Left kidney (tissue), 8 donors: ENCODE measurements at places on chromosomes 7 and 10. TPM values are rescaled to one million over a fixed set of nuclear protein-coding genes. Genes with fewer than 3 reads are reported as not detected.

The ADAM12 gene
- 26.4 TPM for polyA plus RNA-seq

DNA sequence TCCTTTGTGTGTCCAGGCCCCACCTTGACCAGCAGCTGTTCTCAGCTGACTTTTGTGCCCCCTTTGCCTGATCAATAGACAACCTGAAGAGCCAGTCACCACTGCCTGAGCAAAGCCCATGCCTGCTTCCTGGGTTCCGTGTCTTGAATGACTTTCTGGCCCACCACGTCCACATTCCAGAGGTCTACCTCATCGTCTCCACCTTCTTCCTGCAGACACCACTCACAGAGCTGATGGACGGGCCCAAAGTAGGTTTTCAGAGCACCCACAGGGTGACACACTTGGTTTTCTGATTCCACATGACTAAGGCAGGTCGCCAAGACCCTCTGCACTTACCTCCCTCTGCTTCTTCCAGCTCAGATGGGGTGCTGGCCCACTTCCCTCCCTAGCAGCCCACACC, 126.8 kb downstream of the WDFY4 start:
- DNase-seq = no peak

DNA sequence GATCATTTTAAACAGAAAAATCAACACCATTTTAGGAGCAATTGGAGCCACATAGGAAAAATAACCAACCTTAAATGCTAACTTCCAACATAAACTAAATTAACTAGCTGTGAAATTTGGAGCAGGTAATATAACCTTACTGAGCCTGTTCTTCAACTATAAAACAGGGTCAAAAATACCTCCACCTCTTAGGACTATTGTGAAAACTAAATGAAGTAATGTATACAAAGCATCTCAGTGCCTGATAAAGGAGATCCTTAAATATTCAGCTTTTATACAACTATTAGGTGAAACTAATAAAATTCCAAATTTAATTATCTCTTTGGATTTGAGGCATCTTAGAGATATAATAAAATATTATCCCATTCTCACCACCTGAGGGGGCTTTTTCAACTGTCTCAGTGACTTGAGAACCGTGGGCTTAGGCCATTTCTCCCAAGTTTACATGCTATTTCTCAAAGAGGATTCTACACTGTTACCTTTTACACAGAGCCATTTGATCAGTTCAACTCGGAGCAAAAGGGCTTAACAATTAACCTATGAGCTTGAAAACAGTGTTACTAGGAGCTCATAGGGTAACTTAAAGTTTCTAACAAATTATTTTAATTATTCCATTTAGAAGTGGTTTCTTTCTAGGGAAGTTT, 165.0 kb upstream of the ASAH2 start:
- DNase-seq = no peak

DNA sequence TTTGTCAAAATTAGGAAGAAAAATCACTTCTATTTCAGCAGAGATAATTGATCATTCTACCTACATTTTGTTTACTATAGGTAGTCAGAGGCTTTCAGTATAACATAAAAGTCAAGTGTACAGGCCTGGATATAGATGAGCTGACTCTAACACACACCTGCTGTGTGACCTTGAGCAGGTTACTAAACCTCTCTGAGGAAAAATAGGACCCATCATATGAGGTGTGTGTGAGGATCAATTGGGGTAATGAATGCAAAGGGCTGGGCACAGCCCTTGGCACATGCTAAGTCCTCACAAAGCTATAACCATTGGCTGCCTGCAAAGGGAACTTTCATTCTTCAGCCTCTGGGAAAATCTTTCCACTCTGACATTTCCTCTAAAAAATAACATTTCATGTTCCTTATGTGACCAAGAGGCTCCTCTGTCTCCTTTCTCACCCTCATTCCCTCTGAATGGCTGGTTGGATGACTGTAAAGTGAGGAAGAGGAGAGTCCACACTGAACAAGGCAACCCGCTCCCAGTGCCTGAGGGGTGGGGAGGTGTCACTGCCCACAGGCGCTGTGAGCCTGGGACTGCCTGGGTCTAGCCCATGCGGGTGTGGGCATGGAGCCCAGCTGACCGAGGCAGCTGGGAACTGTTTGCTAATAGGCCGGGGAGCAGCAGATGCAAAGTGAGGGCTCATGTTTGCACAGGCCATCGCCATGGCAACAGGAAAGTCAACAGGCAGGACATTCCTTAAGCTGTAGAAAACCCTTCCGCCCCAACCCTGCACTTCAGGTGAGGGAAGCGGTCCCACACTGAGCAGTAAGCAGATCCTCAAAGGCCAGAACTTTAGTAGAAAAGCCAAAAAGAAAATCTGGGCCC, 36.8 kb downstream of the MYOF start:
- peak; percentile 98 for DNase-seq

- DNase-seq = no peak
Observed at GRCh38 chr7:66296557-66296956, 91.4 kb downstream of the TPST1 start.

The DCLRE1A gene
- 17.9 TPM for polyA plus RNA-seq

DNA sequence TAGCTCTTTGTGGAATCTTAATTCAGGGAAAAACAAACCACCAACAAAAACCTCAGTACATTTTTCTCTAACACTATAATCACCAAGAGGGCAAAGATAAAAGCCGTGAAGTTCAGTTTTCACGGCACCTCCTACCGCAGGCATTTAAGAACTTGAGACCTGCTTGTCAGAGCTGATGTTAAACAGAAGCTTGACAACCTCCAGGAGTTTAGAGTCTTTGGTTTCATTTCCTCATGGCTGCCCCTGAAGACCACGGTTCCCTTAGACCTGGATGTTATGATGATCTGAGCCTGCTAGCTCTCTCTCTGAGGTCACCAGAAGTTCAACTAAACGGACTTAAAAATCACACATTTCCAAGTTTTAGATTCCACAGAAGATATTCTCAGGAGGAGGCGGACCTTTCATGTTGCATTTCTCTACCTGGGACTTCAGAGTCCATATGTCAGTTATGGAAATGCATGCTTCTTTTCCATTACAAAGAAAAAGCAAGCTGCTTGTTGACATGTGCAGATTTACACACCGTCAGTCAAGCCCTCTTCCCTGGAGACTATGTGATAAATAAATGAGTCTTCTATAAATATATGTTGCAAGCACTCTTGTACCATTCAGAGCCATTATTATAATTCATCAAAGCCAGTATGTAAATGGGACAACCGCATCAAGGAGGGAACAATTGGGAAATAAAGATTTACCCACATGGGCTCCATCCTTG, 258.0 kb downstream of the GFRA1 start:
- DNase-seq = peak; percentile 69

DNA sequence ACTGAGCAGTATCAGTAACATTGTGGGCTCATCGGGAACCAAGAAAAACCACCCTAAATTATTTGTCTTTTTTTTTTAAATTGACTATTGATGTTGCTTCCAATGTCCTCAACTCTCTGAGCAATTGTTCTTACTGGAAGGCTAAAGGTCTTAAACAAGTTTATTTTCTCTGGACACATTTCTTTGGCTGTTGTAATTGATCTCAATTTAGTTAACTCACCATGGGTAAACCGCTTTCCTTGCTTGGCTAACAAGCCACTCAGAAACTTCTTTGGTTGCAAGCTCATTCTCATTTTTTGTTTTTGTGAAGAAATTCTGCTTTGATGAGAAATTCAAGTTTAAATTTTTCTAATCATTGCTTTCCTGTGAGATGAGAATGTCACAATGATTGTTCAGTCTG, 25.5 kb downstream of the CCDC71L start:
- no peak for DNase-seq

DNA sequence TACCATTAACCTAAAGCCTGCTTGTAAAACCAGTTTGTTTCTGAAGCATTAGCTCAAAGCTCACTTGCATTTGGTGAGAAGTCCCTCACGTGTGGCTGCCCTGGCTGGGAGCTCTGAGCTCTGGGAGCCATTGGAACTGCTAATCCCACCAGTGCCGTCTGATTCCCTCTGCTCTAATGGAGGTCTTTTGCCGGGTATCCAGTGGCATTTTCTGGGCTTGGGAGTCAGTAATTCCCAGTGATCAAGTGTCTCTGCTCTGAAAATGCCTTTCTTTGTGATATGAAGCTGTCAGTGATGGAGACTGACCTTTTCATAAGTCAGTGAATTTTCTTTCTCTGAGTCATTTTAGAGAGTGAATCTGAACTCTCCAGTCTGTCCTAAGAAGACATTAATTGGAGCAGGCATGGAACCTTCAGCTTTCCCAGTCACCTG, 36.9 kb upstream of the FAM20C start:
- DNase-seq = no peak

The TRIM50 gene
- 0.32 TPM for polyA plus RNA-seq

The SPDYE9 gene
- polyA plus RNA-seq = 1.5 TPM

- no peak for DNase-seq
Observed at GRCh38 chr10:44811072-44811471, 100.1 kb upstream of the TMEM72 start.

- no peak for DNase-seq
Observed at GRCh38 chr7:22610263-22610662, 110.3 kb upstream of the STEAP1B start.

The DNA2 gene
- 21.8 TPM for polyA plus RNA-seq

GRCh38 chr7:27174874-27175625, 930 bp upstream of the HOXA10 start:
- no peak for DNase-seq

GRCh38 chr7:106062521-106062931, 49.6 kb downstream of the SYPL1 start:
- no peak for DNase-seq

The ADRB1 gene
- polyA plus RNA-seq = 0.12 TPM

DNA sequence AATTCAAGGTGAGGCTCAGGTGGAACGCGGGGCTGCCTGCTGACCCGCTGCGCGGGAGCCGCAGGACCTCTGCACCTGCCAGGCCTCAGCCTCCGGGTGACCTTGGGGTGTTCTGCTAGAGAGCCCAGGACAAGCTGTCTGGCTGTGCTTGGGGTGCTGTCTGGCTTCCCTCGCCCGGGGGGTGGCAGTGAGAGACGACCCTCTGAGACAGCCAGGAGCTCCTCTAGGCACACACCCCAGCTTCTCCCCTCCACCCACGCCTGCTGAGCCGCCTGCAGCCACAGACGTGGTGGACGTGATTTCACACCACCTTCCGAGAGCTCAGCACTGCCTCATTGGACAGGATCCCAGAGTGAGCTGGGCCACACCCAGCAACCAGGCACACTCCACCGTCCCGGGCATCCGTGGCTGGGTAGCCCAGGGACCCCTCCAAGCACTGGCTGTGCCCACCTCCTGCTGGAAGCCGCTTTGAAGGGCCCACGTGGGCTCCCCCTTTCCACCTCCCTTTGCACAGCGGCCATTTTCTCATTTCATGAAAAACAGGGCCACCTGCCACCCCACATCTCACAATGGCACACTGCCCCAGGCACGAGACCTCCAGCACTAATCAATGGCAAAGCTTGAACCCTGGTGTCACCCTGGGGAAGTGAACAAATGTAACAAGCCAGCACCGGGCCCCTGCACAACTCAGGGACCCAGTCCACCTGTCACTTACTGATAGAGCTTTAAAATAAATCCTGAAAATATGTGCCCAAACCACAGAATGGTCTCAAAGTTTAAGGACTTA, 35.0 kb downstream of the ZFAND2A start:
- DNase-seq = no peak

DNA sequence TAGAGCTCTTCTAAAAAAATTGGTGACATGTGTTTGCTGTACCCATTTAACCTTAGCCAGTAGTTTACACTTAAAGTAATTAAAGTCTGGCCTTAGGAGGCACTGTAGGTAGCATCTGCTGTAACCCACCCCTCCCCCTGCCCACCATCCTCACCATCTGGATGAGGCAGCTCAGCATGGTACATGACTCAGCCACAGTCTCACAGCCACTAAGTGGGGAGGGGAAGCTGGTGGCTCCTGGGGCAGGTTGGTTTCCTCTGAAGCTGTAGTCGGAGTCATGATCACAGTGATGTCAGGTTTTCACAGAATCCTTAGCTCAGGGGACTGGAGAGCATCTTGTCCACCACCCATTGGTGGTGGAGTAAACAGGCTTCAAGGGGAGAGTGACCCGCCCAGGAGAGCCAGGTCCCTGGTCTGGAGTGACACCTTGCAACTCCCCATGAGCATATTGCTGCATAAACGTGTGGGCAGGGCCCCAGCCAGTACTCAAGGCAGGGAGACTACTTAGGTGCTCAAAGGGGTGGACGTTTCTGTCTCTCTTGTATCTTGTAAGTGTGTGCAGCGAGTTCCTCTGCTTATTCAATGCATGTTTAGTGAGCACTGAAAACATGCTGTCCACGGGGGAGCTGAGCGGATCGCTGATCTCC, 125.9 kb downstream of the GRK5 start:
- DNase-seq = no peak

GRCh38 chr10:86363184-86363832, 3.3 kb downstream of the GRID1 start:
- DNase-seq = peak; percentile 53

The OGDHL gene
- polyA plus RNA-seq = 45.7 TPM

GRCh38 chr7:50792342-50793119, 9.8 kb upstream of the GRB10 start:
- peak; percentile 22 for DNase-seq

- no peak for DNase-seq
Observed at GRCh38 chr10:130934293-130935127, 377.0 kb downstream of the TCERG1L start.

- no peak for DNase-seq
Observed at GRCh38 chr7:80647436-80647835, 9.0 kb downstream of the CD36 start.

DNA sequence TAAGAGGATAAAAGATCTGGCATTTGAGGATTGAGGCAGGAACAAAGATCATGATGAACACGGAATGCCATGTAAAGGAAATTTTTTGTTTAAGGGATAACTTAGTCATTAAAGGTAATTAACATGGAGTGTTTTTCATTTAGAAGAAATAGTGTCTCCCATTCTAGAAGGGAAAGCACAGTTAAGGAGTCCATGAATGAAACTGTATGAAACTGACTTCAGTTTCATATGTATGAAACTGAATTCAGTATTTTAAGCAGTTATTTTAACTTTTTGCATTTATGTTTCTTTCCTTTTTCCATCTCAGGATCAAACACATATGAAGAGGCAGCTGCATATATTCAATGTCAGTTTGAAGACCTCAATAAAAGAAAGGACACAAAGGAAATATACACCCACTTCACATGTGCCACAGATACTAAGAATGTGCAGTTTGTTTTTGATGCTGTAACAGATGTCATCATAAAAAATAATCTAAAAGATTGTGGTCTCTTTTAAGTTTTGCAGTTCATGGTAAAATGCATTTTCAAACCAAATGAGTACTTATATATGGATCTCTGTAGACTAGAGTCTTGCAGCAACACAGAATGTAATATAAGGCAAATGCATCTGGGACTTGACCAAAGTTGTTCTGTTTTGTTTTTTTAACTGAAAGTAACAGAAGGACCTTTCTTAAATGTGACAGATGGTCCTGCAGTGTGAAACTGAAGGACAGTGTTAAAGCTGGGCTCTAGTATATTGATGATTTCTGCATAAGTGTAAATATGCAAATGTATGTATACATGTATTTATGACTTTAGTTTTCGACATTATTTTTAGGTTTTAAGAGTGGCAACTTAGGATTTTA, 82.6 kb downstream of the GNAI1 start:
- no peak for DNase-seq

- DNase-seq = no peak
Observed at GRCh38 chr7:7668706-7669105, 28.2 kb downstream of the UMAD1 start.

- DNase-seq = no peak
Observed at GRCh38 chr10:58086144-58086762, 181.4 kb downstream of the IPMK start.

GRCh38 chr7:148747274-148747673, 48.6 kb downstream of the CUL1 start:
- DNase-seq = peak; percentile 15
